ENCODE measurements at places on chromosomes 16 and 17.

DNA sequence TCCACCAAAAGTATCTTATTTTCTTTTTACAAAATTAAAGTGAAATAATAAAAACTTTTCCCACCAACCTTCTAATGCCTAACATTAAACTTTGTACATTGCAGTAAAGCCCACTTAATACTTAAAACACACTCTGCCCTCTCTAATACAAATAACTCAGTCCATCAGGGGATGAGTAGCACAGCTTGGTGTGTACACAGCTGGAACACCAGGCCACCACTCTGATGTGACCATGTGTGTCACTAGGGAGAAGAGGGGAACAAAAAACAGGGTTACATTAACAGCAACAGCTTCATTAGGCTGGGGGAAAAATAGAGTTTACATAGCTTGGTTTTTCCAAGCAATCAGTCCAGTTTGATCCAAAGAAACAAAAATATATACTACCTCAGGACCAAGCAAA, 295.0 kb downstream of the CEP112 start:
- DNase-seq = no peak

GRCh38 chr17:45427181-45427835, 5.4 kb downstream of the ARHGAP27 start:
- no peak for DNase-seq

GRCh38 chr17:28861393-28862203, 6.8 kb downstream of the ERAL1 start:
- no peak for DNase-seq

DNA sequence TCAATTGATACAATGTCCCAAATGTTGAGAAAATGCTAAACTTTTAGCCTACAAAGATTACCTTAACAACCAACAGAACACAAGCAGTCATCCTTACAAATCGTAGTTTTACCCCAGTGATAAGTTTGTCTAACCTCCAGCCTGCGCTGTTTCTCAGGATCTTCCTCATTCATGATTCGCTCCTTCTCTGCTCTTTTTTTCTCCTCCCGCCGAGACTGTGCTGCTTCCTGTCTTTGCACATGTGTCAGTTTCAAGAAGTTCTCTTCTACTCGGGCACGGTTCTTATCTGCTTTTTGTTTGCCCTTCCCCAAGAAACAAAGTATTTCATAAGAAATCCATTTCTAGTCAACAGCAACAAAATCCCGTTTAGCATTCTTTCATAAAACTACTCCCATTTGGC, 10.2 kb upstream of the STRADA start:
- DNase-seq = no peak

- peak; percentile 69 for DNase-seq
Observed at GRCh38 chr17:81514739-81515529, 2.3 kb upstream of the ACTG1 start.

DNA sequence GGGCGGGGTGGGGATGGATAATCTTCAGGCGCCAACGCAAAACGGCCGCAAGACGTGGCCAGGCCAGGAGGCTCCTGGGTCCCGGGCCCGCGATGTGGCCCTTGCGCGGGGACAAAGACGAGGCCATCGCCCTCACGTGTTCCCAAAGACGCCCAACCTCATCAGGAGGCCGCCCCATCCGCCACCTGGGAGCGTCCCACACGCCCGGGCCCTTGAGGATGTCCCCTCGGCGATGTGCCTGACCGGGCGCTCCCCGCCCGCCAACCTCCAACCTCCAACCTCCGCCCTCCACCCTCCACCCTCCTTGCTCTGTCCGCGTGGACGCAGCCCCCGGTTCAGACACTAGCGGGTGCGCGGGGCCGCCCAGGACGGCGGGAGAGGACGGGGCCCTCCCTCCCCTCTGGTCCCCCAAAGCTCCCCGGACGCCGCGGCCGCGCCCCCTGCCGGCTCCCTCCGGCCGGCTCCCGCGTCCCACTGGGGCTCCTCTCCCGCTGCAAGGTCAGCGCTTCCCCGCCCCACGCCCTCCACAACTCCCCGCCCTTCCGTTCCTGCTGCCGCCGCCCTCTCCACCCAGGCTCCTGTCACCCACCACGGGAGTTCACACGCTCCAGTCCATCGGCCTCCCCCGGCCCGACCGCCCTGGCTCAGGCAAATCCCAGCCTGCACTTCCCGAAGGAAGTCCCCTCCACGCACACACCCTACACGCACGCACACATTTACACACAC, 250.8 kb upstream of the RPL38 start:
- DNase-seq = peak; percentile 22

- DNase-seq = no peak
Observed at GRCh38 chr17:60079401-60080243, 901 bp upstream of the HEATR6 start.

DNA sequence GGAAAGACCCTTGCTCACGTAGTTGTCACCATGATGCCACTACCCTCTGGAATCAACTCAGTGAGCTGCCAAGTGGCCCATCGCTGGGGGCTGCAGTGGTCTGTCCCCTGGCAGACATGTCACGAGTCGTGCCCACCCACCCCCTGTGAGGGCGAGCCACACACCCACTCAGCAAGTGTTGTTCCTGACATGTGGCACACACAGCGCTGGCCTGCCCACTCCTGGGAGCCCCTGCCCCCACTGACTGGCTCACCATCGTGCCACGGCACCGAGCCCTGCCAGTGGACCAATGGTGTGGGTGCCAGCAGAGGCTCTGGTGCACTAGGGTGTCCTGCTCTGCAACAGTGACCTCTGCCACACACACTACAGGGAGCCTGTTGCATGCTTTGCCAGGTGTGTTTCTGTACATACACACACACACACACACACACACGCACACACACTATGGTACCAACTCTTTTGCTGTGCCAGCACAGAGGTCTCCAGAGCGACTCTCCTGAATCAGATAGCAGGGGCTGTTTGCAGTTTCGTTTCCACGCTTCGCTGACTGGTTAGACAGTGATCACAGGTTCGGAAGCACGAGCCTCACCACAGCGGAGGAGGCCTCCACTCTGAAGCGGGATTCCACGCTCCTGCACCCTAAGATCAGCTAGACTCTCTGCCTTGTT, 7.7 kb downstream of the RTN4RL1 start:
- DNase-seq = no peak

DNA sequence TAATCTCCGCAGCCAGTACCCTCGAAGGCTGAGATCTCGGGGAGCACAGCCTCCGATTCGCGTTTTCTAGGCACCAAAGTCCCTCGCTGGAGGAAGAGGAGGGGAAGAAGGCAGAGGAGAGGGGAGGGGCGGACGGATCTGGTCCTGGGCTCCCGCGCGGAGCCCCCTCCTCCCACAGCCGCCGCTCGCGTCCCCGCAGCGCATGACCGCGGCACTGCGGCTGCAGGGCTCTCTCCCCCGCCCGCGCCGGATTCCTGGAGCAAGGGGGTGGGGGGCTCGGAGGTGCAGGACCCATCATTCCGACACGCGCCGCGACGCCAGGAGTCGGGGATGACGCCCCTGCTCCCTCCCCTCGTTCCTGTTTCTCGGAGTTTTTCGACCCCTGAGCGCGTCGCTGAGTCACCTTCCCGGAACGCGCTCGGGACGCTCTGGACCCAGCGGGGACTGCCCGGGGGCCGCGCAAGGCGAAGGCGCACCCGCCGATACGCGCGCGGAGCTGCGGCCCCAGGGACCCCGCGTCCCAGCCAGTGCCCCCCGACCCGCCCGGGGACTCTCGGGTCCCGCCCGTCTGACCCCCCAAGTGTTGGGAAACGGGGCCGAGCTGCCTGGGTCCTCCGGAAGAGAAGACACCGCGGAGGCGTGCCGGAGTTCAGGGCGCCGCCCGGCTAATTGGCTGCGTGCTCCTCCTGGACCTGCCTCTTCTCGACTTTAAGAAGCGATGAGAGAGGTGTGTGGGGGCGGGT, 1.4 kb upstream of the SPHK1 start:
- peak; percentile 70 for DNase-seq

GRCh38 chr16:56275801-56276200, 84.5 kb downstream of the GNAO1 start:
- DNase-seq = no peak

- peak; percentile 19 for DNase-seq
Observed at GRCh38 chr17:2025622-2026309, 632 bp upstream of the RTN4RL1 start.

- DNase-seq = no peak
Observed at GRCh38 chr17:68260051-68260762, 12.4 kb downstream of the AMZ2 start.

DNA sequence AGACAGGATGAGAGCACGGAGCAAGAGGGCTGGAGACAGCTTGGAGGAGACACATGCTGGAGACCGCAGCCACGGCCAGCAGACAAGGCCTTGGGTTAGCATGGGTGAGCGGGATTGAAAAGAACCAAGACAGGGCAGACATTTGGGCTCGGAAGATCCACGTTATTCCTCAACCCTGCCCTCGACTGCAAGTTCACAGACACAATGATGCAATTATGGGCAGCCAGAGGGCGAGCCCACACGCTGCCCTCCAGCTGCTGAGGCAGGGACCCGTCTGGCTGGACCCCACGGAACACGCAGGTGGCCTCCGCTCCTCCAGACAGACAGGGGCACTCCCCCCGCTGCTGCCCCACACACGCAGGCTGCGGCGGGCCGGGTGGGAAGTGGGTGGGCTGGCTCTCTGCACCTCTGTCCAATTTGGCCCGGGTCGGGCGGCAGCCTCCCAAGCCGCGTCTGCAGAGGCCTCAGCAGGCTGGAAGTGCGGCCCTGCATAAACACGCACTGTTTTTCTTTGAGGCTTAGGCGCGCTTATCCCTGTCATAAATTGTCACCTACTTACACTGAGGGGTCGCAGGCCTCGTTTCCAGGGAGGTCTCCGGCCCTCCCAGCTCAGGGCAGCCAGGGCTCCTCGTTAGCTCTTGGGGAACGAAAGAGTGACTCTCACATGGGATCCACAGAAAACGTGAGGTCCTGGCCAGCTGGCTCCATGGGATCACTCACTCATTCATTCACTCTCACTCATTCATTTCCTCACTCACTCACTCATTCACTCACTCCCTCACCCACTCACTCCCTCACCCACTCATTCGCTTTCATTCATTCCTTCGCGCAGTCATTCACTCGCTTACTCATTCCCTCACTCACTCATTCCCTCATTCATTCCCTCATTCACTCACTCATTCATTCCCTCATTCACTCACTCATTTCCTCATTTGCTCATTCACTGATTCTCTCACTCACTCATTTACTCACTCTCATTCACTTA, 303.9 kb downstream of the C16orf95 start:
- DNase-seq = no peak
